ENCODE measurements at places on chromosomes 12 and 14. TPM values are rescaled to one million over a fixed set of nuclear protein-coding genes. Genes with fewer than 3 reads are reported as not detected.
A peak's percentile ranks its signal among the peaks of the same experiment; 100 is the strongest.

- DNase-seq, result no peak
These were observed 52.7 kb upstream of the GPR68 start for GRCh38 chr14:91297081-91297711.

DNA sequence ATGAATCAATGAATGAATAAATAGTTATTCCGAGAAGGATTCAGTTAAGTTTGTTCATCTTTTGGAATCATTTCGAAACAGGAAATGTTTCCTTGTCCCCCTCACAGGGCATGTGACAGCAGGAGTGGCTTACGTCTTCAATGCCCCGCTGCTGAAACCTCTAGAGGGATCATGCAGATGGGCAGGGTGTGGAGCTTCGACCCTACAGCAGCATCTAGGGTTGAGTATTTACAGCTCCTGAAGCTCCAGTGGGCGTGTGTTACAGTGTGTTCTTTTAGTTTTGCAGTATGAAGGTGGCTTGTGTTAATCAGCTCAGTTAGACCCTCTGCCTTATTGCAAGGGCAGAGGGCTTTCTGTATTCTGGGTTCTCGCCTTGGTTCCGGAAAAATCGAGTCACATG, 2.6 kb downstream of the NAV3 start:
- DNase-seq, result no peak

DNA sequence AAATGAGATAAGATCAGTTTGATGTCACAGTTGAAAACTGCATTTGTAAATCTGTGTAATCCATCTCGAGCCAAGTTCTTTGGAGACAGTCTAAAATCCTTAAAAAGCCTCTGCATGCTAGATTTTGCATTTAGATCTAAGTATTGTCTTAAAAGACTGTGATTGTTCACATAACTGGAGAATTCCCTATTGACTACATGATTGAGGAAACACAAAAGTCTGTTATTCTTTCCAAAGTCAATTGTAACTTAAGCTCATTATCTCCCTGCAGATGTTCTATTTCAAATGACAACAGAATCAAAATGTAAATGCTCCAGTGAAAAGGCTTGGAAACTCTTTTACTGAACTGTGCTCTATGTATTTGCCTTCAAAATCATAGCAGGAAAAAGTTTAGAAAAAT, 77.8 kb downstream of the MYF5 start:
- no peak for DNase-seq

DNA sequence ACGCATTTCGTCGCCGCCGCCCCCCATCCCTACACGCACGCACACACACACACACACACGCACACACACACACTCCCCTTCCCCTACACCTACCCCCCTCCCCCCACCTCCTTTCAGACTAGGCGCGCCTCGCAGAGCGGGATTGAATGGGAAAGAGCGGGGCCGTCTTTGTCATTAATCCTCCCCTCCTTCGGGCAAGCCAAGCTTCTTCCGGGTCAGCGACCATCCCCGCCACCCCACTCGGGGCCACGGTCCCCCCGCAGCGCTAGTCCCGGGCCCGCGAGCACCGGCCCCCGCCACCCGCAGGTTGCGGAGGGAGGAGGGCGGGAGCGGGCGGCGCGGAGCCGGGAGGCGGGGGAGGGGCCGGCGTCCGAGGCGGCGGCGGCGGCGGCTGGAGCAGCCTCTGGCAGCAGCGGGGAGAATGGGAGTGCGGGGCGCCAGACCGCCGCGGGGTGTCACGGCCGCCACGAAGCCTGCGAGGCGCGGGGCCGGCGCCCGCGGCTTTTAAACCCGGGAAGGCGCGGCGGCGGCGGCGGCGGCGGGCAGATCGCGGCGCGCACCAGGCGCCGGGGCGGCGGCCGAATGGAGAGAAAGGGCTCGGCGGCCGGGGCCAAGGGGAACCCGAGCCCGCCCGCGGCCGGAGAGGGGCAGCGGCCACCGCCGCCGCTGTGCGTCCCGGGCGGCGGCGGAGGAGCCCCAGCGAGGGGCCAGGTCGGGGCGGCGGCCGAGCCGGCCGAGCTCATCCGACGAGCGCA, at the start of gene TTC9:
TTC9 (plus strand) TSS at position 369 of the 755 bp plus-strand sequence; CDS start at position 583, 214 bp downstream.
- DNase-seq, result no peak

- no peak for DNase-seq
These were observed 24.8 kb upstream of the PCED1B start for GRCh38 chr12:47054659-47055058.

DNA sequence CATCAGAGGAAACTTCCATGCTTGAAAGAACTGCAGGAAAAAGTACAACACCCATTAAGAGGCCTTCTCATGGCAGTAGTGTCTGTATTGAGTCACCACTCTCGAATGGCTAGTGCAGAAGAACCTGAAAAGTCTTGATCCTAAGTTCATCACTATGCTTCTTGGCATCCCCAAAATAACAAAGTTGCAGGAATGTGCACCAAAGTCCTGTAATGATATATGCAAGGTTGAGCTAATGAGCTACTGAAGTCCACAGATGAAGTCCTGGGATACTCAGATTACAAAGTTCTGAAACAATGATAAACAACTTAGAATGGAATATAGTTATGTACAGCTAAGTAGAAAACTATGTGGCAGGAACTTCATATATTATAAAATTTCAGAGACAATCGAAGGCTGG, 545.4 kb downstream of the FOXG1 start:
- no peak for DNase-seq

DNA sequence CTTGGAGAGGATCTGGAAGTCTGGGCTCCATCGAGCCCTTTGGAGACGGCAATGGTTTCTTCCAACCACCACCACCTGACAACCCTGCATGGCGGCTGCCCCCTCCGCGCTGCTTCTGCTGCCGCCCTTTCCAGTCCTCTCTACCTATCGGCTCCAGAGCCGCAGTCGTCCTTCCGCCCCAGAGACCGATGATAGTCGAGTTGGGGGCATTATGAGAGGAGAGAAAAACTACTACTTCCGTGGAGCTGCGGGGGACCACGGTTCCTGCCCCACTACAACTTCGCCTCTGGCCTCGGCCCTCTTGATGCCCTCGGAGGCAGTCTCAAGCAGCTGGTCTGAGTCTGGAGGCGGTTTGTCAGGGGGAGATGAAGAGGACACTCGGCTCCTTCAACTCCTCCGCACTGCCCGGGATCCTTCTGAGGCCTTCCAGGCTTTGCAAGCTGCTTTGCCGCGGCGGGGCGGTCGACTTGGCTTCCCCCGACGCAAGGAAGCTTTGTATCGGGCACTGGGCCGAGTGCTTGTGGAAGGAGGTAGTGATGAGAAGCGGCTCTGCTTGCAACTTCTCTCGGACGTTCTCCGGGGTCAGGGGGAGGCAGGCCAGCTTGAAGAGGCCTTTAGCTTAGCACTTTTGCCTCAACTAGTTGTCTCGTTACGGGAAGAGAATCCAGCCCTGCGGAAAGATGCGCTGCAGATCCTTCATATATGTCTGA, 499 bp downstream of the TOGARAM1 start:
- peak; percentile 93 for DNase-seq

GRCh38 chr12:92419201-92419600, 273.6 kb upstream of the BTG1 start:
- no peak for DNase-seq

DNA sequence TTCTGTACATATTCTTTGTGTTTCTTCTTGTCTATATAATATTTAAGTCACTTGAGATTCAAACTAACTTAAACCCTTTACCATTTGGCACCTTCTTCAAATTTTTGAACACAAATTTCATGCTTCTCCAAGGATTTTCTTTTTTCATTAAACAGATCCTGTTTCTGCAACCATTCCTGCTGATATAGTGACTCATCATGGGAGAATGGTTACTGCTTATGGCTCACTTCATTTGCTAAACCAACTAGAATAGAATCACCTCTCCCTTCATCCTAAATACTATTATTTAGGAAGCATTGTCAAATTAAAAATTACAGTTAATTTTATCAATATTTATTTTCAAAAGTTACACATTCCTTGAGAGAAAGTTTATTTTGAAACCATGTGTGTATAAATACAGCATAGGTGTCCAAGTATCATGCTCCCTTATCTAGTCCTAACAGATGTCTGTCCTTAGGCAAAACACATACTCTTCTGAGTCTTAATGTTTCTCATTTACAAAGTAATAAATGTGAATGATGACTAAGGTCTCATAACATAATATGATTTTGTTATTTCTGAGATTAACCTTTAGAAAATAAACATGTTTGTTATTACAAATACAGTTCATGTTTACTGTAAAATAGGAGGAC, 40.7 kb downstream of the PLCZ1 start:
- no peak for DNase-seq

DNA sequence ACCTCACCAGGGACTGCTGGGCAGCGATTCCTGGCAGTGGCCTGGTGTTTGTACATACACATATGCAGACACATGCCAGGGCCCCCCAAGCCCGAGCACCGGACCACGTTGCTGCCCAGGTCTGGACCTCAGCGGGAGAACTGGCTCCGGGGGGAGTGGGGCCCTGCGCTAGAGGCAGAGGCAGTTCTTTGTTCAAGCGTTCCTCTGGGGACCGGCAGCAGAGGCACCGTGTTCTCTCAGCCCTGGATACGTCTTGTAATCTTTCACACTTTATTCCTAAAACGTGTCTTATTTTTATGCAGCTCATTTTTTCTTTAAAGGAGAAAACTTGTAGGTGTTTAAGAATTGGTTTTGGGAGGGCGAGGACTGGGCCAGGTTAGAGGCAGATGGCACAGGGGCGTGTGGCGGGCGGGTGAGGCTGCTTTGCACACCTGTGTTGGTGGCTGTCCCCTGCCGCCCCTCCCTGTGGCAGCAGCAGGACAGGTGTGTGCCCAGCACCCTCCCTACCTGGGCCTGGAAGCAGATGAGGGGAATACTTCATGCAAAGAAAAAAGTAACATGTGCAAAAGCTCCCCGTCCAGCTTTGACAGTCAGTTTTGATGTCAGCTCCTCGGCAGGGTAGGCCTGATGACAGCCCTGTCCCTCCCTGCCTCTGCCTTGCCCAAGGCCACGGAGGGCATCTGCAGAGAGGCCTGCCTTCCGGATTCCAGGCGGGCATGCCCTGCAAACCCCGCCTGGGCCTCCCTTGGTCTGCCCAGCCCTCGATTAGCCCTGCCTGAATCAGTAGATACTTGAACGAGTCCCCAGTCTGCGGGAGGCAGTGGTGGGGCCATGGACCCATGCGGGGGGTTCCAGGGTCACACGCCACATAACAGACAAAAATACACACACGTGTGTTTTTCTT, 7.0 kb upstream of the PUS1 start:
- no peak for DNase-seq

DNA sequence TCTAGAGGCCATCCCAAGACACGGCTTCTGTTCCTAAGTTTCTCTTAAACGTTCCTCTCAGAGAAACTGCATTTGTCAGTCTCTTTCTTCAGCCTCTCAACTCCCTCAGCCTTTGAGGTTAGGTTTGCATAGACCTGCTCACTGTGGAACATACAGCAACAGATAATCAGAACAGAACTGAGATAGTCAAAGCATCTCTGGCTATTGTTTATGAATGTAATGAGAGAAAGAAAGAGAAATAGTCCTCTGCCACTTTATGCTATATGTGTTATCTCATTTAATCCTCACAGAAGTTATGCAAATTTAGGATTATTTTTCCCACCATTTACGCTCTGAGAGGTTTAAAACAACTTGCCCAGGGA, 190.6 kb downstream of the PHLDA1 start:
- no peak for DNase-seq

DNA sequence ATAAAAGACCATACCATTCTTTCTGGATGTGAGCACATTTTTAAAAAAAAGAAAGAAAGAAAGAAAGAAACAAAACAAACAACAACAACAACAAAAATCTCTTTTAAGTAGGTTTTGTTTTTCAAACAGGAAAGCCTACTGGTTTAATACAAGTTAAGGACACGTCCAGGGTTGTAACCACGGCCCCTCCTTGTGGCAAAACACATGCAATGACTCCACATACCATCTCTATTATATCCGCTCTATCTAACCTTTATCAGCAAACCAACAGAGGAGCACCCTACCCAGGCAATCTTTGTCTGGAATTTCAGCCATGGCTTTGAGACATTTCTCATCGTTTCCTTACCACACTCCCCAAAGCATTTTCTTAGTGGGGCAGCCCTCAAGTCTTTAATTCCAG, 360.5 kb upstream of the TMPO start:
- DNase-seq, result no peak

- DNase-seq, result peak; percentile 94
These were observed 628 bp upstream of the TSHR start for GRCh38 chr14:80954687-80955299.

- DNase-seq, result no peak
These were observed 5.0 kb upstream of the TINF2 start for GRCh38 chr14:24247422-24247821.

TMEM19 gene
- 47.6 TPM for total RNA-seq

GARIN6 gene
- not detected for total RNA-seq

LBHD2 gene
- not detected for total RNA-seq

HSPB8 gene
- total RNA-seq, result 121 TPM

HOXC9 gene
- 11.9 TPM for total RNA-seq

MAP3K9 gene
- 22.0 TPM for total RNA-seq

BRF1 gene
- 74.5 TPM for total RNA-seq

CLEC4C gene
- not detected for total RNA-seq

PSME2 gene
- total RNA-seq, result 29.6 TPM

TCP11L2 gene
- 81.4 TPM for total RNA-seq

Data from lower leg skin (tissue), 4 donors.